ENCODE measurements at places on chromosomes 11 and 22. TPM values are rescaled to one million over a fixed set of nuclear protein-coding genes. Genes with fewer than 3 reads are reported as not detected.

OR56A1 gene
- not detected for total RNA-seq

CNTF gene
- total RNA-seq, result 1.4 TPM

OR51B5 gene
- 0.13 TPM for total RNA-seq

NCR3LG1 gene
- total RNA-seq, result 2.1 TPM

MFRP gene
- not detected for total RNA-seq

OR6A2 gene
- total RNA-seq, result not detected

UQCR10 gene
- total RNA-seq, result 124 TPM

PPP2R1B gene
- 19.8 TPM for total RNA-seq

GLYATL2 gene
- total RNA-seq, result not detected

CD82 gene
- total RNA-seq, result 5.9 TPM

MB gene
- 7.5 TPM for total RNA-seq

SOX6 gene
- not detected for total RNA-seq

C11orf97 gene
- not detected for total RNA-seq

ZBTB16 gene
- 1.1 TPM for total RNA-seq

UBTFL1 gene
- total RNA-seq, result not detected

FERMT3 gene
- total RNA-seq, result 0.52 TPM

OLFML1 gene
- not detected for total RNA-seq

INS gene
- total RNA-seq, result not detected

SDHD gene
- total RNA-seq, result 68.5 TPM

RTN4R gene
- 12.4 TPM for total RNA-seq

RPS6KA4 gene
- 63.4 TPM for total RNA-seq

MRGPRX3 gene
- not detected for total RNA-seq

CYP2R1 gene
- total RNA-seq, result 12.1 TPM

DDI1 gene
- total RNA-seq, result not detected

DESI1 gene
- total RNA-seq, result 15.3 TPM

VPREB3 gene
- total RNA-seq, result 1.3 TPM

CADM1 gene
- 22.2 TPM for total RNA-seq

FGF3 gene
- not detected for total RNA-seq

FXYD6 gene
- 0.19 TPM for total RNA-seq

KBTBD3 gene
- 2.5 TPM for total RNA-seq

TBX10 gene
- not detected for total RNA-seq

ART1 gene
- total RNA-seq, result not detected

SORL1 gene
- 1.4 TPM for total RNA-seq

APOA4 gene
- total RNA-seq, result not detected

ARHGAP8 gene
- total RNA-seq, result 1.6 TPM

FOSL1 gene
- total RNA-seq, result 130 TPM

MYO18B gene
- 0.02 TPM for total RNA-seq

PDXP gene
- 16.5 TPM for total RNA-seq

ME3 gene
- total RNA-seq, result 19.7 TPM

ACTN3 gene
- total RNA-seq, result not detected

MPZL3 gene
- total RNA-seq, result 0.36 TPM

SCARF2 gene
- 1.1 TPM for total RNA-seq

LRP5 gene
- 30.9 TPM for total RNA-seq

CRYBB2 gene
- total RNA-seq, result not detected

OR2D2 gene
- not detected for total RNA-seq

Data from A549 treated with Mapracorat at 1 μM for 4 hours (cell line).